Naive thymus-derived CD8-positive, alpha-beta T cell (primary cell): ENCODE measurements at places on chromosomes 1 and 21.

DNA sequence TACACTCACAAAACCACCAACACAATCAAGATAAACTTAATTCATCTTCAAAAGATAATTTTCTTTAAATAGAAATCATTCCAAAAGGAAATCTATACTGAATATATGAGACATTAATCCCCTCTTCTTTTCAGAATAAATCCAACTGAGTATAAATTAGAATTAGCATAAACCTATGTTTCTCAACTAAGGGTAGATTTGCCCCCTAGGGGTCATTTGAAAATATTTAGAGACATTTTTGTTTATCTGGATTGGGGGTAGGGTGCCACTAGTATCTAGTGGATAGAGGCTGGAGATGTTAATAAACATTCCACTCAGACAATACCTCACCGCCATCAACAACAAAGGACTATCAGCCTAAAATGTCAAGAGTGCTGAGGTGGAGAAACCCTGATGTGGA, 6.5 kb upstream of the TNFSF4 start:
- DNase-seq, result no peak

- no peak for DNase-seq
These were observed 98.1 kb downstream of the SEC16B start for GRCh38 chr1:177871613-177872307.

DNA sequence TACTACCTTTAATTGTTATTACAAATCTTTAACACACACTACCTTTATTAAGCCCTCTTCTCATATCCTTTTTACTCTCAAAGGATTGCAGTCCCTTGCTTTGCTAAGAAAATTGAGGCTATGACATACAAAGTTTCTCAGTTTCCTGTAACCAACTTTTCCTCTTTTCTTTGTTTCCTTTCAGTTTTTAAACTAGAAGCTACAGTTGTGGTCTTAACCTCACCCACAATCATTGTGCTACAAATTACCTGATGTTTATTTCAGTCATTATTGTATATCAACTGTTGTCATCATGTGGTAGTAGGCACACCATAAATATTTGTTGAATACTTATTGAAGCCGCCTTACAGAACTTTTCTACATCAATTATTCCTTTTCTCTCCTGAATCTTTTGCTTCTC, 51.8 kb downstream of the SLAMF6 start:
- DNase-seq, result no peak

DNA sequence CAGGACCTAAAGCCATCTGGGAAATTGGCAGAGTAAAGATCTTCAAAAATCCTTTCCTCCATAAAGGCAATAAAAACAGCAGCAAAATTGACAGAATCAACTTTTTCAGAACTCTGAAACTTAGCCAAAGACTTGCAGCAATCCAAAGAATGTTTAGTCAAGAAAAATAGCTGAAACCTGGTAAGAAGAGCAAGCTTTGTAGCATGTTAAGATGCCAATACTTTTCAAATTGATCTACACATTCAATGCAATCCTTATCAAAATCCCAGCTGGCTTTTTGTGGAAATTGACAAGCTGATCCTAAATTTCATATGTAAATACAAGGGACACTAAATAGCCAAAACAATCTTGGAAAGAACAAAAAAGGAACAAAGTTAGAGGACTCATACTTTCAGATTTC, 23.8 kb upstream of the FAM163A start:
- no peak for DNase-seq

GRCh38 chr1:83029050-83029449, 969.9 kb downstream of the TTLL7 start:
- DNase-seq, result no peak

DNA sequence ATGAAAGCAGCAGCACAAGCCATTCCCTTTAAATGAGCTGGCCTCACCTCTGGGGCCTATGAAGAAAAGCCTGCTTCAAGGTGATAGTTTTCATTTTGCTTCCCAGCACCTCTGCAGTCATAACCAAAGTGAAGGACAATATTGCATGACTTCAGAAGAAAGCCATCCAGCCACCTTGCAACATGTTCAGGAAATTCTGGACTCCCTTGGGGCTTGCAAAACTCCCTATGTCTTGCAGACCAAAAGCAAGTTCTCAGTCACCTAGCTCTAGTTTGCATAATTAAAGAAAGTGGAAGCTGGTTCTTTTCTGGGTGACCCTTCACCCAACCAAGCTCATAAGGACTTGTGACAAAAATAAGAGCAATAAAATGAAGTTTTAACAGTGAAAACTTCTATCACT, 87.6 kb downstream of the GFI1 start:
- no peak for DNase-seq

DNA sequence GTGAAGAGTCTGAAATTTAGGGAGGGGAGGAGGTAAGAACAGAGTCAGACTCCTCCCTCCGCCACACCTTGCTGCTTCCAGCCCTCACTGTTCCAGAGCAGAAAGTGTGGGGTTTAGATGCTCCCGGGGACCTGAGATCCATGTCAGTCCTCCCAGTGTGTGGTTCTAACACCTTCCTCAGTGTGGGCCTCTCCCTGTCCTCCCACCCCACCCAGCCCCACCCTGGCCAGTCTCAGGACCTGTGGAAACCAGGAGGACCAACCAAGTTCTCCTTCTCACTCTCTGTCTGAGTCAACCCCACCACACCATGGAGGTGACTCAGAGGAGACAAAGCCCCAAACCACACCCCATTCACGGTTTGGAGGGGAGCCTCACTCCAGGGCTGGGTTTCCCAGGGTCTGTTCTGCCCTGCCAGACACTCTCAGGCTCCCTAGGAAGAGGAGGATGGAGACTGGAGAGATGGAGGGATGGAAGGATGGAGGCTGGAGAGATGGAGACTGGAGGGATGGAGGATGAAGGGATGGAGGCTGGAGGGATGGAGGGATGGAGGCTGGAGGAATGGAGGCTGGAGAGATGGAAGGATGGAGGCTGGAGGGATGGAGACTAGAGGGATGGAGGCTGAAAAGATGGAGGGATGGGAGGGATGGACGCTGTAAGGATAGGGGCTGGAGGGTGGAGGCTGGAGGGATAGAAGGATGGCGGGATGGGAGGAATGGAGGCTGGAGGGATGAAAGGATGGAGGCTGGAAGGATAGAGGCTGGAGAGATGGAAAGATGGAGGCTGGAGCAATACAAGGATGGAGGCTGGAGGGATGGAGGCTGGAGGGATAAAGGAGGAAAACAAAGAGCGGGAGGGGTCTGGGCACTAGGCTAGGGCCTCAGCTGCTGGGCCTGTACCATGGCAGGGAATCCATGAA, 100.9 kb upstream of the RUNX3 start:
- DNase-seq, result peak; percentile 55

DNA sequence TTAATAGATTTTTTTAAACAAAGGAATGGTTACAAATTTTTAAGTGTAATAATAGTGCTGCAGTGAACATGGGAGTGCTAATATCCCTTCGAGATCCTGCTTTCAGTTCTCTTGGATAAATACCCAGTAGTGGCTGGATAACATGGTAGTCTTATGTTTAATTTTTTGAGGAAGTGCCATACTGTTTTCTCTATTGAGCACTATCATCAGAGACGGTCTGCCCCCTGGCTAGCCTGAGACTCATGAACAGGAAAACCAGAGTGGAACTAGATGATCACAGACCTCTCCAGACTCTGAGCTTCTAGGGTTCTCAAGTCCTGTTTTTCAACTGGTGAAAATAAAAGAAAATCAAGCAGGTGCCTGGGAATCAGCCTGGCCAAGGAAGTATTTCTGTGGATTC, 97.3 kb upstream of the MARK1 start:
- DNase-seq, result no peak

DNA sequence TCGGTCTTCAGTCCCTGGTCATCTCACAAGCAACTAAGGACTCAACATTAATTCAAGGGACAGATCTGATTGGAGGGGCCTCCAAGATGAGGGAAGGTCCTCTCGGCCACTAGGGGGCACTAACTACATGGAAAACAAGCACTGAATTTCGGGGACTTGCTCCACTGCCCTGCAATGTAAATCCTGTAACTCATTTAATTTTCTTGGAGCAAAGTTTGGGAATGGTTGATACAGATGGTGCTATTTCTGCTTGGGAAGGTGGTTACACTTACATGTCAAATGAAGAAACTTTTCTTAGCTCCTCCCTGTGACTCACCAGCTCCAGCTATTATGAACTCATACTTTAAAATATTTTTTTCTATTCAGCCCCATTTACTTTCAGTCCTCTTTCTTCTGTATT, 97.4 kb upstream of the KCNJ15 start:
- peak; percentile 49 for DNase-seq

GRCh38 chr1:230000493-230001184, 66.4 kb upstream of the GALNT2 start:
- DNase-seq, result no peak

- no peak for DNase-seq
These were observed 2.3 kb upstream of the TIAM1 start for GRCh38 chr21:31346256-31346821.

DNA sequence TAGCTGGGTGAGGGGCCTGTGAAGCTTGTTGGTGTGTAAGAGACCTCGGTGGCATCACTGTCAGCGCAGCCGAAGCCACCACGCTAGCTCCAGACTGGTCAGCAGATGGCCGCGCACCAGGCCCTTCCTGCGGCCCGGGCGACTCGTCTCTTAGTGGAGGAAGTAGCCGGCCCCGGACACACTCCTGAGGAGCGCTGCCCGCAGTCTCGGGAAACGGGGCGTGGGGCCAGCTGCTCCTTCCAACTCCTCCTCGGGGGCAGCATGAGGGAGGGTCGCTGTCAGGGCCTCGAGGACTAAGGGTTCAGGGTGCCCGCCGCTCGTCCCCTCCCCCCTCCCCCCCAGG, 20.4 kb downstream of the H3-3A start:
- no peak for DNase-seq

- DNase-seq, result no peak
These were observed 44.0 kb downstream of the MATN1 start for GRCh38 chr1:30679201-30679975.

GRCh38 chr1:161159087-161159912, at the start of gene USP21:
TSS of gene USP21 (plus strand) at chr1:161159500. CDS start at chr1:161160641, 1,141 bp downstream.
- peak; percentile 92 for DNase-seq

DNA sequence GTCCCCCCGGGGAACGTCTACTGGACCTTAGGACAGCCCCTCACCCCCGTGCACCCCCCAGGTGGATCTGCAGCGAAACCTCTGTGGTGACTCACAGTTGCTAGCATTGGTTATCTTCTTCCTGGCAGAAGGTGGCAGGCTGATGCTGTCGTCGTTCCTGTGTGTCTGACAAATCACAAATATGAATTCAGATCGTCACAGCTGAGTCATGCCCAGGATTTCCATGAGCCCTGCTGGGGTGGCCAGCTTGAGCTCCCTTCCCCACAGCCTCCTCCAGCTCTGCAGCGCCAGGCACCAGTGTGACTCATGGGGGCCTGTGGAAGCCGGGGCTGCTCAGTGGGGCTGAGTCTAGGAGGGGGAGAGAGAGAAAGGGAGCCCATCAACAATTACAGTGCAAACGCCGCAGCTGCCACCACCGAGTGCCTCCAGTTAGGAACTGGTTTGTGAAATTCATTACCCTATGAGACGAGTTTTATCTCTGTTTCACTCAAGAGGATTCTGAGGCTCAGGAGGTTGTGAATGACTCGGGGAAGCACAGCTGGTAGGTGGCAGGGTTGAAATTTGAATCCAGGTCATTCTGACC, 197.9 kb downstream of the DYRK1A start:
- DNase-seq, result peak; percentile 82

DNA sequence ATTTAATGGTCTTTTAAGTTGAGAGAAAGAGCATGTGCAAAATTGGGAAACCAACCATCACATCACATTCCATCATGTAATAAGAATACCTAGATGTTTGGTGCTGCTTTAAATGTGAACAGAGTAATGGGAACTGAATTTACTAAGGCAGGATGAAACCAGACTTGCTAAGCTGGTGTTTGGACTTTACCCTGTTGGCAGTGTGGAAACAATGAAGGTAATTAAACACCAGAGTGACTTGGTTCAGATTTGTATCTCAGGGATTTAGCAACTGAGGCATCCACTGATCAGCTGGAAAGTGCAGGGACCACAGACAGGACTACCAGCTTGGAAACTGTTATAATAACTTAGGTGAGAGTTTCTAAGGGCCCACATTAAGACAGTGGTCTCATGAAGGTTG, 263.4 kb downstream of the OLFM3 start:
- no peak for DNase-seq

DNA sequence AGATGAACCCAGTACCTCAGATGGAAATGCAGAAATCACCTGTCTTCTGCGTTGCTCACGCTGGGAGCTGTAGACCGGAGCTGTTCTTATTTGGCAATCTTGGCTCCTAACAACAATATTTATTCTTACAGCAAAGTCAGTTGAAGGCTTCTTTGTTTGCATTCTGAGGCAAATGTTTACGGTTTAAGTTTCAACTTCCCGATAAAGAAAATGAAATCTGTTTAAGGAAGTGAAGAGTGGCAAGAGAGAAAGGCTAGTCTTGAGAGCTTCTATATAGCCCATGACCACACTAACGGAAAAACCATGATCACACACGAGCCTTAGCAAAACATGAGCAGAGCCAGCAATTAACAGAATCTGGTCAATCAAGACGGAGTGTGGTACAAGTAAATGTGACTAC, 122.6 kb upstream of the ZNHIT6 start:
- no peak for DNase-seq

DNA sequence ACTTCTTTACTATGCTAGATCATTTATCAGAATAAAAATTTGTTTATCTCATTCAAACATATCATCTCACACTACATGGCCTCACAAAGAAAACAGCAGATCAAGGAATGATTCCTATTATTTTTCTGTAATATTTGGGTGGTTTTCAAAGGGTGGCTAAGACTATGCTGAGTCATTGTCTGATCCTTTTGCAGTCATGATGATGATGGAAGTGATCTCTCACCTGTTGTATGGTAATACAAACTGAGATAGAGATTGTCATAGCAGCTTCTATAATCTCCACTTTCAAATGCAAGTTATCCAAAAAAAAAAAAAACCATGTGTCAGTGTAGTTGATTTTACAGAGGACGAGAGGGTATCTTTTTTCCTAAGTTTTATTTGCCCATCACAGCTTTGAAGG, 37.2 kb upstream of the GBP5 start:
- no peak for DNase-seq
